SK-N-MC (cell line): ENCODE measurements at places on chromosomes 1 and 21.

- DNase-seq, result no peak
Observed at GRCh38 chr1:151805066-151805820, at the start of gene LINGO4. Gene LINGO4 (minus strand): TSS chr1:151805419. CDS start chr1:151802704, 2,715 bp downstream.

- no peak for DNase-seq
Observed at GRCh38 chr1:118073648-118074435, 111.2 kb downstream of the SPAG17 start.

GRCh38 chr1:169586395-169587255 is at the start of gene F5:
Gene F5 (minus strand): TSS chr1:169586481. CDS start chr1:169586386, 95 bp downstream.
- no peak for DNase-seq

GRCh38 chr1:116351914-116352313 is 21.1 kb upstream of the ATP1A1 start:
- no peak for DNase-seq

- DNase-seq, result peak; percentile 16
Observed at GRCh38 chr1:98749152-98749756, 87.7 kb downstream of the SNX7 start.

DNA sequence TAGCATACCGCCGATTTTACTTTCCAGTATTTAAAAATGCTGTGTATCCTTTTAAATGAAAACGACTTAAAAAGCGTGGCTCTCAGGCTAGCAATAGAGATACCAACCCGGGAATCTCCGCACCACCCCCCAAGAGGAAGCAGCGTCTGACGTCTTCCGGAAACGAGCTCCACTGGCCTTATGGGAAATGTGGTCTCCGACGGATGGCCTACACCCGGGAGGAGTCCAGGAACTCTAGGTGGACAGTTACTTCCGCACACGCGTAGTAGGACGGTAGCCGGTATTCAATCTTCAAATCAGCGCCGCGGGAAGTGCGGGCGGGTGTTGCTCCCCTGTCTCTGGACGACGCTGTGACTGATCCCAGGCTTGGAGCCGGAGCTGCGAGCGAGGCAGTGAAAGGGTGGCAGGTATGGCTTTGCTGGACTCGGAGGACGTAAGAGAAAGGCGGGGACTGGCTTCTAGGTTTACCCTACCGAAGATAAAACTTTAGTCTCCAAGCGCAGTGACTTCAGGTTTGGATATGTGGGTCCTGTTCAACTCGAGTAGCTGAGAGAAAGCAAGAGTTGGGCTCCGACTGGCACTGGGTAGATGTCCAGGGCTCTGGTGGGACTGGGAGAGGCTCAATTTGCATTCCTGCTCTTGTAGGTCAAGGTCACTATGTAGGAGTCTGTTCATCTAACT is at the start of gene ZNF684:
TSS of gene ZNF684 (plus strand) at position 257 of the 681 bp plus-strand sequence. CDS start 1,530 bp downstream, outside the sequence.
- peak; percentile 67 for DNase-seq

GRCh38 chr1:235617808-235618207 is 31.8 kb downstream of the GNG4 start:
- DNase-seq, result no peak

DNA sequence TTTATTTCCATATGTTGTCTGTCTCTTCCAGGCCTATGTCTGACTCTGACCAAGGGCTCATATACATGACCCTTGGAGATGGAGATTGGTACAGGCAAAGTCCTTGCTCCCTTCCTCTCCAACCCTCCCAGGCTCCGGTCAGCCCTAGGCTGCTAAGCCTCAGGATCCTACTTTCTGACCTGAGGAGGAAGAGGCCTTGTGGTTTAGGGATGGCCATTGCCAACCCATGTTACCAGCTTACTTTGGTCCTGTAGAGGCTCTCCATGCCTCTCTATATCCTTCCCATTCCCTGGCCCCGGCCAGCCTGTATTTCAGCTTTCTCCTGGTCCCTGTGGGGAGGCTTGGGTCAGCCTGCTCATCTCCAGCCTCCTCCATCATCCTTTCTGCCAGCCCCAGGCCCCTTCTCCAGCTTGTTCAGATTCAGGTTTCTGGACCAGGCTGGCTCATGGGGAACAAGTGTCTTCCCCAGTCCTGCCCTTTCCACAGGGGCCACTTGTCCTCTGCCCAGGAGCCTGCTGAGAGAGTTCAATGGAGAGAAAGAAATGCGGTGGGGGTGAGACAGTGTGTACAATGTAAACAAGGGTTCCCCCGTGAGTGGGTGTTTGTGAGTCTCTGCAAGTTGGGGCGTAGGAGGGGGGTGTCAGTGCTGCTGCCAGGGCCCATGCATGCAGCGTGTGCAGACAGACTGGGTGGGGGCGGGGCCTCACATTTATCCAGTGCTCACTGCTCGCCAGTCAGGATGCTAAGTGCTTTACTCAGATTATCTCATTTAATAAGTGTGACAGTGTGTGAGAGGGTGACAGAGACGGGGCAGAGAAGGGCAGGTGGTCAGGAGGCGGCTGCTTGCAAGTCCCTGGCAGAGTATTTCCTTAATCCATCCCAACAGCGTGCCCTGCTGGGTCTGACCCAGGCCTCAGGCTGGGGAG is 31.3 kb upstream of the FOXO6 start:
- no peak for DNase-seq
